ENCODE measurements at places on chromosomes 5 and 9. TPM values are rescaled to one million over a fixed set of nuclear protein-coding genes. Genes with fewer than 3 reads are reported as not detected.

DNA sequence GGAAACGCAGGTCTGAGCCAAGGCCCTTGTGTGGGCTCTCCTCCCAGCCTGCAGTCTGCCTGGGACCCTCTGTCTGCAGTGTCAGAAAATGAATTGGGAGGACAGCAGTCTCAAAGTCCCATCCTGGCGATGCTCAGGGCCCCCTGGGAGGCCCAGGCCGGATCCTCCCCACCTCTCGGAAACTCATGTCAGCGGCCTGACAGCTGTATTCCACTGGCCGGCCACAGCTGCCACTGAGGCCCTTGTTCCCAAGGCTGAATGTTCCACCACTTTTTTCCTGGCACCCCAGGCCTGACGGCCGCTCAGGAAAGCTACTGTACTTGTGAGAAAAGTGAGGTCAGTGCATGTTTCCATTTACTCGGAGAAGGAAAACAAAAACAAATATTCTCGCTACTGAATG is 180.0 kb downstream of the FGF18 start:
- DNase-seq: no peak

The ASB6 gene
- total RNA-seq: 30.8 TPM

The F2RL2 gene
- 0.25 TPM for total RNA-seq

The PCDHB15 gene
- 1.7 TPM for total RNA-seq

DNA sequence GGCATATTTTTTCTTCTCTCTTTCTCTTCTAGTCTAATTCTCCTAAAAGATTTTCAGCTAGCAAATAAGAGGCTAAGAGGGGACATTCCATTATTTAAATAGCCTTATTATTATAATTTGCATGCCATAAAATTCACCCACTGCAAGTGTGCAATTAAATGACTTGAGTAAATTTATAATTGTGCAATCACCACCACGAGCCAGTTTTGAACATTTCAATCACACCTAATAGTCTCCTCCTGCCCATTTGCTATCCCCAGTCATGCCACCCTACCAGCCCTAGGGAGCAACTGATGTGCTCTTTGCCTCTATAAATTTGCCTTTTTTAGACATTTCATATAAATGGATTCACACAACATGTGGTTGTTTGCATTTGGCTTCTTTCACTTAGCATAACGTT is 12.0 kb upstream of the SLC36A2 start:
- no peak for DNase-seq

DNA sequence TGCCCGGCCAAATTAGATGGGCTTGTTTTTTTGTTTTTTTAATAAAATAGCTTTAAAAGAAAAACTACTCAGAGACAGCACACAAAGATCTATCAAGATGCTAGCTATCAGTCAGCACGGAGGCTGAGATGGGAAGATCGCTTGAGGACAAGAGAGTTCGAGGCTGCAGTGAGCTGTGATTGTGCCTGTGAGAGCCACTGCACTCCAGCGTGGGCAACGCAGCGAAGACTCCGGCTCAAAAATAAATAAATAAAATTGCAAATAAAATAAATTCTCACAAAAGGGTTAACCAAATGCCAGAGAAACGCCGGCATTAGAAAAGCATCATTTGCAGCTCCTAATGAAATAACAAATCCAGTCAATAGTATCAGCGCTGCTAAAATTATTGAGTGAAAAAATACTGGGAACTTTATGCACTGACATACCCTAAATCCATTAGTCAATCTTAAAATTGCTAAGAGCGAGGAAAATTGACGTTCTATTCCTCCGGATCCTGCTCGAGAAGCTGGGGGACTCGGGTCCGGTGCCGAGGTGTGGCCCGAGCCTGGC is 681 bp downstream of the CPLANE1 start:
- no peak for DNase-seq

The FRRS1L gene
- total RNA-seq: not detected

DNA sequence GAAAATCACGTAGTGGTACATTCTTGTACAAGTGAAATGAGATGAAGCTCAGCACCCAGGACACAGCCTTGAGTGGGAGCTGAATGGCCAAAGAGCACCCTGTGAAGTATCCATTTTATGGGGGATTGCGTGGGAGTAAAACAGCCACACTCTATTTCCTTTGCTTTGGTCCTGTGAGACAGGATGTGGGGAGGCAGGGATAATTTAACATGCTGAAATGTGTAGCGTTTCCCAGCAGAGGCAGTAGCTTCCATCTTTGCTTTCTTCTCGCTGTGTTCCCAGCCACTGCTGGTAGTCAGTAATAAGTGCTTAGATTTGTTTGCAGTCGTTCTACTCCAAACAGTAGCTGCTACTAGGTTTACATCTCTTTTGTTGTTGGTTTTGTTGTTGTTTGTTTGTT is 4.4 kb downstream of the IL31RA start:
- DNase-seq: no peak

The ZDHHC21 gene
- total RNA-seq: 19.1 TPM
